ENCODE measurements at places on chromosomes 5 and 9.
A peak's percentile ranks its signal among the peaks of the same experiment; 100 is the strongest.

DNA sequence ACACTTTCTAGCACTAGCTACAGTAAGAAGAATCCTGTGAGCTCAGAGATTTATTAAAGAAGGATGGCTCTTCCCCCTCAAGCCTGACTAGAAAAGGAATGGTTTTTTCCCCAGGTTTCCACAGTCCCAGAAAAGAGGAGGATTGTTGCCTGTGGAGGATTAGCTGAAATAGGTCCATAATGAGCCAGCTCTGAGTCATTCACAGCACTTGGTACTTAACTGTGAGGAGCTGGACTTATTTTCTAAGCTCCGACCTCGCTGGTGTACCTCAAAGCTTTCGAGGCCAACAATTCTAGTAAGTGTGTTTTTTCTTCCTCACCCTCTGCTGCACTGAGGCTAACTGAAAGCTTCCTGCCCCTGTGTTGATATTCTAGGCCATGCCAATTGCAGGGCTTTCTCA lies 222.5 kb upstream of the IL12B start:
- no peak for DNase-seq

DNA sequence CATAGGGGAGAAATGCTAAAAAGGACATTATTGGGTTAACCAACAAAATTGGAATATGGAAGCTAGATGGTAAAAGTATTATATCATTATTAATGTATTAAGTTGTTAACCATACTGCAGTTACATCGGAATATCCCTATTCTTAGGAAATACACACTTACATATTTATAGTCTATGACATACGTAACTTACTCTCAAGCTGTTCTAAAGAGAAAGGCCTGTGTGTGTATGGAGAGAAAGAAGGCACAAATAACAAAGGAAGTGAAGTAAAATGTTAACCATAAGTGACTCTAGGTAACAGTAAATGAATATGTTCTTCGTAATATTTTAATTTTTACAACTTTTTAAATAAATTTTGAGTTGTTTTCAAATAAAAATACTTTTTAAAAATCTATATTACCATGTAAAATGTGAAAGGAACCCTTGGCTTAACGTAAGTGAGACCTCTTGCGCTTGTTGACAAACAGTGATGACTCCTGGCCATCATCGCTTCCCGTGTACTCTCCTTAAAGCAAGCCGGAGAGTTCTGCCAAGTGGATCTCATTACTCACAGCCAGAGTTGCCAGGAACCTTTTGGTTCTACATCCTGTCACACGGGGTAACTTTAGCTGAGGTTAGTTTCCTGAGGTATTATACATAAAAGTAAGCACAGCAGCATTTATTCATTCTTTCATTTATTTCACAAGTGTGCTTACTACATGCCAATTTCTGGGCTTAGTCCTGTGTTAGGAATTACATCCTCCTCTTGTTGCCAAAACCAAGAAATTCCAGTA lies 165.4 kb downstream of the EPB41L4A start:
- no peak for DNase-seq

GRCh38 chr5:181246276-181247049 lies 2.8 kb upstream of the RACK1 start:
- peak; percentile 91 for DNase-seq

GRCh38 chr9:130936285-130937117 lies 2.5 kb downstream of the FIBCD1 start:
- no peak for DNase-seq

GRCh38 chr9:134847752-134848432 lies 32.7 kb upstream of the FCN2 start:
- DNase-seq = no peak

- no peak for DNase-seq
Measured at GRCh38 chr9:77457916-77458592, 190.1 kb downstream of the GNA14 start.

DNA sequence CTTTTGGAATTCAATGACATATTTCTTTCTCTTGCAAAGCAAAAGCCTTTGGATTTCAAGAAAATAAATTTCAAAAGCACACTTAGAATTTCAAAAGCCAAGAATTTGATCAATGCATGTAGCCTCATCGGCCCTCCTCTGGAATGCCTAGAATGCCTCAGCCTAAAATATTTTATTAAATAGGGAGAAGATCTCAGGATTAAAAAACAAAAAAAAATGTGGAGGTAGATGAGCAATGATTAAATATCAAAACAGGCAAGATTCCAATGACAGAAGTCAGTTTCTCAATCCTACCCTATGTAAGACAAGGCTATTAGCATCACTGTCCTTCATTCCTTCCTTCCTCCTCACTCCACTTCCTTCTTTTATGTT lies 169.0 kb downstream of the CDH6 start:
- DNase-seq = no peak

- DNase-seq = no peak
Measured at GRCh38 chr9:13726746-13727145, 447.3 kb upstream of the MPDZ start.

GRCh38 chr5:170628691-170629565 lies 125.1 kb downstream of the KCNIP1 start:
- peak; percentile 52 for DNase-seq

- no peak for DNase-seq
Measured at GRCh38 chr5:143757116-143757515, 54.8 kb upstream of the HMHB1 start.

DNA sequence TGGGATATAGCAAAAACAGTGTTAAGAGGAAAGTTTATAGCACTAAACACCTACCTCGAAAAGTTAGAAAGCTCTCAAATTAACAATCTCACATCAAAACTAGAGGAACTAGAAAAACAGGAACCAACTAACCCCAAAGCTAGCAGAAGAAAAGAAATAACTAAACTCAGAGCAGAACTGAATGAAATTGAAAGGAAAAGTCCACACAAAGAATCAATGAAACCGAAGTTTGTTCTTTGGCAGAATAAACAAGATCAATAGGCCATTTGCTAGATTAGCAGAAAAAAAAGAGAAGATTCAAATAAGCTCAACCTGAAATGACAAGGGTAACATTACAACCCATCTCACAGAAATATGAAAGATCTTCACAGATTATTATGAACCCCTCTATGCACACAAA lies 234.8 kb upstream of the ISL1 start:
- DNase-seq = no peak

DNA sequence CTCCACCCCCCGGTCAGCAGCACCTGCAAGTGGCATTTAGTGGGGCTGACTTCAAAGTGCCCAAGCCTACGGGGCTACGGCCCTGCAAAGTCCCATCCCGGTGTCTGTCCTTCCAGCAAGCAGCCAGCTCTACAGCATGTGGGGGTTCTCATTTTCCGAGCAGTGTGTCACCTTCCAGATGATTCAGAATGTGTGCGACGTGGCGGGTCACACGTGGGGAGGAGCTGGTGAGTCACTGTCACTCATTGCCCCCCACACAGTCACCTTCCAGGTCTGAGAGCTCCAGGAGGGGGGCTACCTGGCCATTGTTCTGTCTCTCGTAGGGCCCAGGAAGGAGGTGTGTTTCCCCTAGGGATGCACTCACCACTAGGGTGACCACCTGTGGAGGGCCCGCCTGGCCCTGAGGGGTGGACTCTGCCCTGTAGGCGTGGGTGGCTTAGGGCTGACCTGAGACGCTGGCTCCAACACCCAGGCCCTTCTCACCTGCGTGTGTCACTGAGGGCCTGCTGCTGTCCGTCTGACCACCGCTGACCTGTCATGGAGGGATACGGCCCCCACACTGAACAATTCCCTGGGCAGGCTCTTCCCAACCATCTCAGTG lies 70.2 kb downstream of the SEMA4D start:
- no peak for DNase-seq

DNA sequence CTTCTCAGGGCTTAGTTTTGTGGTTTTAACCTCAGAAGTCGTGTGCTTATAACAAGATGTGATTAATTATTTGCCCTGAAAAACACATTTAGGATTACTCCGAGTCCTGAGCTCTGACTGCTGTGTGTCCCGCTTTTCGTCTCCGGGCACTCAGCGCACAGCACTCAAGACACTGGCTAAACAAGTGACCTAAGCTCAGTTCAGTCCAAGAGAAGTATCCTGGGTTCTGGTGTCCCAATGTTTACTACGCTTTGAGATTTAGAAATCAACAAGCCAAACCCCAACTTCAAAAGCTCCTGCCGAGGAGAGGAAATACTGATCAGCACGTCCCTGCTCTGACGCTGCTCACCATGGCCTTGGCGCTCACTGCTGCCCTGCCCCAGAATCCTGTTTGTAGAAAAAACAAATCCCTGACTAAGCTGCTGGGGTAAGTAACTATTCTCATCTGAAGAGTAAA lies 53.2 kb downstream of the IPPK start:
- no peak for DNase-seq

DNA sequence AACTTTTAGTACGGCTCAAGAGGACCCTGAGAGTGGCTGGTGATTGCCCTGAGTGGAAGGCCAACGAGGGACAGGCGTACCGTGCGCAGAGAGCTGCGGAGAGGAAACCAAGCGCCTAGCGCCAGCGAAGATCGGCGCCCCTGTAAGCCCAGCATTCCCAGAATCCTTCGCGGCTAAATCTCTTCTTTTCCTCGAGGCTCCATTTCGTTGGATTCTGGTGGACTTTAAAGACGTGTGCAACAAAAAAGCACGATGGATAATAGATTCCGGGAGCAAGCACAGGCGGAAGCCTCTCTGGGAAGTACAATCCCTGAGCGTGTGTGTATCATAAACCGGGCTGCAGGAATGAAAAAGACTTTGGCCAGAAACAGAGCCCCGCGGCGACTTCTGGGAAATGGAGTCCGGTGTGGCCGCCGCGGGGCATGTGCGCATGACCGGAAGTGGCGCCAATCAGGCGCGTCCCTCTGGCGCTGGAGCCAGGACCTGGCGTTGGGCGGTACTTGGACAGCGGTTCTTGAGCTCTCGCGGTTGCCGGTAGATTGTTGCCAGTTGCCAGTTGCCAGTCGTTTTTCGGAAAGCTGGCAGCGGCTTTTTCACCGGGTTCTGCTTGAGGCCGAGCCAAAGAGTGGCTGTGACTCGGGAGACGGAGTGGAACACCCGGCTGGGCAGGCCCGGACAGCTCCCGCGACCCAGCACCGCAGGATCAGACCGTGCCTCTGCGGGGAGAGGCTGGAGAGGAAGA lies at the start of gene ZNF79:
Gene ZNF79 (plus strand): TSS at position 449 of the 742 bp plus-strand sequence. CDS start 406 bp downstream, outside the sequence.
- peak; percentile 91 for DNase-seq

DNA sequence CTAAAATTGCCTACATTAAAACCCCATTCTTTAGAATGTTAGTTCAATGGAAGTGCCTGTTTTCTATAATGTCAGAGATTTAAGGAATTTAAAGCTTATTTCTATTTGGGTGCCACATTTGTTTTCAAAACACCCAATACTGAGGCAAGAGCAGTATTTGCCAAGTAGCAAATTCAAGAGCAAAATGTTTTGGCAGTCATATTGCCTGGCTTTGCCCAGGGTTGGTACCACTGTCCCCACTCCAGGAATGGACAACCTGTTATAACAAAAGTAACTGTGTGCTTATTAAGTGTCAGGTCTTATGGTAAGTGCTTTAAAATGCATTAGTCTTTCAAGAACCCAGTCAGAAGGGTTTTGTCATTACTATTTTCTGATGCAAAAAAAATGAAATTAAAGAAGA lies 19.3 kb downstream of the ITGA1 start:
- no peak for DNase-seq

DNA sequence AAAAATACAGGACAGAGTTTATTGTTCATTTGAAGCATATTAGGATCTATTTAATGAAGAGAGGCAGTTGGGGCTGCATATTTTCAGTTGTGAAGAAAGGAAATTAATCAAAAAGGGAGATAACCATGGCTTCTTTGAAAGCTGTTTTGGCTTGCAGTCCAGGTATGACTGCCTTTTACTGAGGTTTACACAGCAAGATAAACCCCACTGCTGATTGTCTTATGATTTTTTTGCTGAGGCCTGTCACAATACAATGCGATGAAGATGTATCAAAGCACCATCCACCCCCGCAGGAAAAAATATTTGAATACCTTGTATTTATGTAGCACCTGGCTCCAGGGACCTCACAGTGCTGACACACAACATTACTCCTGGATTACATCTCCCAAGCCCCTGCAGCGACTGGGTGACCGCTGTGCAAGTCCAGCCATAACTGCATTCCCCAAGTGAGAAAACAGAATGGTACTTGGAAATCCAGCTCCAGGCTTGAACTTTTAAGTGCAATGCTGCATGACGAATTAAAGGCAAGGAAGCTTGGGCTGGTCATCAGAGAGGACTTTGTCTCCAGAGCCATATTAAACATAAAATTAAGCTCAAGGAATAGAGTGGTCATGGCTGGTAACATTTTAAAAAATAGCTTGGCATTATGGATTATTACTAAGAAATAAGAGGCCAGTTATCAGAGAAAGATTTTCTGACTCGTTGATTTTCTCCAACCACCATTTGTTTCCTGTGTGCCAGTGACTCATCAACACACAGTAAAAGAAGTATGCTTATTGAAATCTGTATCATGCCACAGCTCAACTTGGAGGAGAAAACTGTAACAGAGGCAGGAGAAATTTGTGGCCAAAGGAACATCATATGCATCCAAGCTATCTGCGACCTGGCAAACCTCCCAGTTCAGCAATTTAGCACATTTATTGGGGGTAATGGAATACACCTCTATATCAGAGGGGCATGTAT lies 374.2 kb downstream of the MAN2A1 start:
- DNase-seq = no peak

- no peak for DNase-seq
Measured at GRCh38 chr9:12065050-12065449, 628.1 kb upstream of the TYRP1 start.

- no peak for DNase-seq
Measured at GRCh38 chr9:78775211-78775610, 478.3 kb downstream of the PSAT1 start.

GRCh38 chr9:81787747-81788632 lies 98.6 kb upstream of the TLE1 start:
- no peak for DNase-seq

GRCh38 chr9:33437898-33438297 lies 9.5 kb downstream of the AQP3 start:
- no peak for DNase-seq

GRCh38 chr9:68869022-68869421 lies 144.9 kb downstream of the PRKACG start:
- no peak for DNase-seq

DNA sequence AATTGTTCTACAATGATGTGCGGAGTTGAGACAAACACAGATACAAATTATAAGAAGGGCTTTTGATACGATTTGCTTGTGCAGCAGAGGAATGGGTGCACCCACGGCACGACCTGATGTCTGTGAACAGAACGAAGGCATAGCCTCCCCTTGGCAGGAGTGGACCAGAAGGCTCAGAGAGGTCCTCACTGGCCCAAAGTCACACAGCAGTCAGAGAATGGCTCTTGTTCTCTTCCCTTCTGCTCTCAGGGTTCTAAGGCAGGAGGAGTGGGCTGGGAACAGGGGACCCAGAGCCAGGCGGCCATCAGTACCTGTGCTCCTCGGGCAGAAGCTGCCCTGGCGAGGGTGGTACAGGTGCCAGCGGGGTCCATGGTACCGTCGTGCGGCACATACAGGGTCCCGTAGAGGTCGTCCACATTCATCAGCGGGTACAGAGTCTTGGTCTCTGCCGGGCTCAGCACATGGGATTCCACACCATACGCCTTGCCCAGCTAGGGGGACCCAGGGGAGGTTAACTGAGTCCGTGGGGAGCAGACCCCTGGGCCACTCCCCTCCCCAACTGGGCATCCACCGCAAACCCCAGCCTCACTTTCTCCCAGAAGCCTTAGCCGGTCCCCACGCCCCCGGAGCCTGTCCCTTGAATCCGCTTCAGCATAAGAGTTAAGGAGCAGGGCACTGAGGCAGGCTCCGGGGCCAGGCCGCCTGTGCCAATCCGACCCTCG lies 7.0 kb downstream of the SARDH start:
- peak; percentile 53 for DNase-seq

Data from RWPE2 (cell line).